ENCODE measurements at places on chromosomes 4 and X.

DNA sequence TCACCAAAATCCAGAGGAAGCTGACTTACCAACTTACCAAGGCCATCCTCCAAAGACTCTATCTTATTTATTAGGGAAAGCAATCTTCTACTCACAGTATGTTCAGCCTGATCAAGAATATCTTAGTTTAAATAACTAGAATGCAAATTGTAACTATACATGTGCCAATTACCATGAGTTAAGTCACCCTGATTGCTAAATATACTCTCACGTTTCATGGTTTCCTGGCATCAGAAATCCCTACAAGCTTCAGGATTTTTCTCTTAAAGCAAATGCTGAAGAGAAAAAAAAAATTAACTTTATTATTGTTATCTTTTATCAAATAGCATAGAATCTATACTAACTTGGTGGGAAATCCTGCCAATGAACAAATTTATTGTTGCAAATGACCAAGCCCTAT lies 63.0 kb upstream of the MXD4 start:
- no peak for DNase-seq

DNA sequence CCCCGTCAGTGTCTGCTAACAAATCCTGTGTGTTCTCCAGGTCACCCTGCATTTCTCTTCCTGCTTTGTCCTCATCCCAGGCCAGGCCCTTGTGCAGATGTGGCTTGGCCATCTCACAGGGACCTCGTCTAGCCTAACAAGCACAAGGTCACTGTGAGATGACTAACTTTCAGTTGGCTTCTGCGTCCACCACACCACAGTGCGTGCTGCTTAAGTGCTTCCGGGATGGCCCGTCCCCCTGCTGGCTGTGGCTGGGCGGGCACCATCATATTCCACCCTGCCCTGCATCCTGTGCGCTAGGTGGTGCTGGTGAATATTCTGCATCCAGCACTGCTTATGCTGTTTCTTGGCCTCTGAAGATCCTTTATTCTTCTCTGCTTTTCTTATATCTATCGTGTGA lies 33.8 kb downstream of the RBBP7 start:
- no peak for DNase-seq

- DNase-seq, result no peak
These were observed 394.0 kb upstream of the IGFBP7 start for GRCh38 chr4:57504139-57504538.

DNA sequence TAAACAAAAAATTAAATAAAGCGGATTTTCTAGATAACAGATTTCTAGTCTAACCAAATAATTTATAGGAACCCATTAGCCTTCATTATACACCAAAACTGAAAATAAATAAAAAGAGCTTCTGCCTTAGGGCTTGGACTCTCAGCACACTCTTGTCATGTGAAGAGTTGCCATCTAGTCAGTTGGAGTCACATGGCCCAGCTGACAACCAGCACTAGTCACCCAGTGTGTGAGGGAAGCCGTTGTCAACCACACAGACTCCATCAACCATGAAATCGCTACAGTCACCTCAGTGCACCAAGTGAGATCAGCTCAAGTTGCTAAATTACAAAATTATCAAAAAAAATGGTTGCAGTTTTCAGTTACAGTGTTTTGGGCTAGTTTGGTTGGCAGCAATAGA lies 470.0 kb downstream of the GASK1B start:
- no peak for DNase-seq

DNA sequence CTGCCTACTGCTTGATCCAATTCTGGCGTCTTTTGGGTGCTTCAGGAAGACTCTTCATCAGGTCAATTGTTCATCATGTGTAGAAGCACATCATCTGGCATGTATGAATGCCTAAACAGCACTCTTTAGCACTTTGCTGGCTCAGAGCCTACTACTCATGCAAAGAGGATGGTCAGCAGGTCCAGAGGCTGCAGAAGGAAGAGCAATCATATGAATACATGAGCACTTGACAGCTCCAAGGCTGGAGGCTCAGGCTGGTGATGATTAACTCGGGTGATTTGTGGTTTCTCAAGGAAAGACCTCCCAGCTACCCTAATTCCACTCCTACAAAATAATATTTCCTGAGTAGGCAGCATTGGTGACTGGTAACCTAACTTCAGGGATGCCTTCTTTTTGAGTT lies 103.8 kb upstream of the CXCL13 start:
- DNase-seq, result no peak

GRCh38 chr4:168541266-168541953 lies 44.6 kb downstream of the PALLD start:
- no peak for DNase-seq

- no peak for DNase-seq
These were observed at the start of gene DGKQ for GRCh38 chr4:973431-974397. DGKQ (minus strand) TSS chr4:973569; CDS start chr4:973482, 87 bp downstream.

DNA sequence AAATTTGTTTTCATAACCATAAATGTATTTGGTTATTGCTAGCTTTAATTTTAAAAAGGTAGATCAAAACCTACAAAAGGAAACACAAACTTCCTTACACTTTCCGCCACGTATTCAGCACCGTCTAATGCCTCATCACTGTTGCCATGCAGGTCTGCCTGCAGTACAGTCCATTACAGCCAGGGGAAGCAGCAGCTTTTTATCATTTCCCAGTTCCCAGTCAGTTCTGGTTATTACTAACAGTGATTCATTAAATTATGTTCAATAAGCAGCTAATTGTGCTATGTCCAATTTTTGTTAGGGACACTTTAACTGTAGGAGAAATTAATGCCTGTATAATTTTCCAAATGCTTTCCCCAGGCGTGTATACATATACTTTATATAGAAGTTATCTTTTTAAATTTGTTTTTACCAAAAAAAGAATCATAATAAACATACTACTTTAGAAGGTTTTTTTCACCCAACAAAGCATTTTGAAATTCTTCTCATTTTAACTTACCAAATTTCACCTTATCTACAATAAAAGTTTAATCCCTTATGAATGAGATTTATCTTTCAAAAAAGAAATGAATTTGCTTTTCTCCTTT lies 93.3 kb downstream of the ANXA3 start:
- no peak for DNase-seq

- DNase-seq, result no peak
These were observed 959 bp downstream of the BRS3 start for GRCh38 chrX:136488706-136489105.

DNA sequence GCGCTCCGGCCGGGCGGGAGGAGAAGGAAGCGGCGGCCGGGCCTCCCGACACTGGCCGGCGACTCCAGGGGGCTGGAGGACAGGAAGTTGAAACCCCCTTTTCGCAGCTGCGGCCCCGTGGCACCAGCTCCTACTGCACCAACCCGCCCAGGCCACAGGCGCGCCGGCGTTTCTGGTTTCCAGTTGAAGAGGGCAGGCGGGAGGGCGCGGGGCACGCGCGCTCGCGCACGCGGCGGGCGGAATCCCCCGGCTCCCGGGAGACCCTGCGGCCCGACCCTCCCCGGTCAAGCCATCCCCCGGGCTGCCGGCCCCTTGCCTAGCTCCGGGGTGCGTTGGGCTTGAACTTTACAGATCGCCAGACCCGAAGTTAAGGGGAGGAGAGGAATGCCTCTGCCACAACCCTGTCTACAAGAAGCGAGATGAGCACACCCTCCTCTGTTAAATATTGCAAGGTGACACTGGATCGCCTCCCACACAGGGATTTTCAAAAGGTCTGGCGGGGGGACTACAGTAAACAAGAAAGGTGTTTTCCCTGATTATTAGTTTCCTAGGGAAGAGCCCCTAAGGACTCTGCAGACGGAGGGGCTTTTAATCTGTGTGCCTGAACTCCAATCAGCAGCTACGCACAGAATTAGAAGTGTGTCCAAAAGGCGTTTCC lies 1.4 kb downstream of the ELOVL6 start:
- no peak for DNase-seq

DNA sequence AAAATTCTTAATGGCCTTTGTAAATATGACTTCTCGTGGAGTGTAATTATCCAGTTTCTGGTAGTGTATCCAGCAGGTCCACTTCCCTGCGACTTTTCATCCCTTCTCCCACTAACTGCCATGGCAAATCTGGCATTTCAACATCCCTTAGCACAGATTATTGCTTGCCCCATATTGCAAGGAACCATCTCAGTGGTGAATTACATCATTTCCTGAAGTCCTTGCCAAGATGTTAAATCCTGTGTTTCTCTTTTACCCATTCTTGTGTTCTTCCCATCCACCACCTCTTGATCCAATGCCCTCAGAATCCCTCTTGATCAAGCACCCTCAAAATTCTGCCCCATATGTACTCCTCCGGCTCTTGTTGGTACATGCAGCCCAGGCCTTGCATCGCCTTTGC lies 88.1 kb upstream of the ZNF81 start:
- no peak for DNase-seq

DNA sequence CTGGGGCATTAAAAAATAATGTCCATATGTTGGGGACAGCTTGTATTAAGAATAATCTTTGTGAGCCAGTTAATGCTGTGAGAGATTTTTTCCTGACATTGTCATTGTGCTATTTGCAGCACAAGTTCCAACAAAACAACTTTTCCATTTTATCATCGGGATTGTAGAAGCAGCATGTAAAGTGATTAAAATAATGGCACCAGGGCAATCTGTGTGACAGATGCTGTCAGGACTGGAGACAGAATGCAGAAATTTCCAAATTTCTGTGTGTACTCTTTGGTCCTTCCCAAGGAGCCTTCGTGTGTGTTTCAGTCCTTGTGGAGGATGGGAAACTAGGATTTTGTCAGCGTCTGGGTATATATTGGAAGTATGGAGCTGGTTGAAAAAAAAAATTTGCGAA lies 101.5 kb upstream of the LIMCH1 start:
- no peak for DNase-seq

- no peak for DNase-seq
These were observed 2.9 kb downstream of the TMEM129 start for GRCh38 chr4:1718095-1718850.

DNA sequence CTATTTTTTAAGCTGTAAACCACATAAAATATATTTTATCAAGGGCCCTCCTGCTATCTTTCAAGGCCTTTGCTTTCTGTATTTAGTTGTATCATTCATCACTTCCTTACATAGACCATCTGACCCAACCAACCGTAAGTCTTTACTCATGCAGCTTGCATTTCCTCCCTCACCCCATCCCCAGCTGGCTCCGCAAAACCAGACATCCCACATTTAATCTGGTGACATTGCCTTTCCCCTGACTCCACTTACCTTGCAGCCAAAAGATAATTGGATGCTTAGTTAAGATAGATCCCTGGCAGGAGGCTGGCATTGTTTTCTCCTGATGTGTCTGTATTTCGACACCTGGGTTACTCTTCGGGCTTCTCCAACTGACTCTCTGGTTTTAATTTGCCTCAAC lies 183.7 kb upstream of the LDB2 start:
- no peak for DNase-seq

GRCh38 chr4:137394018-137394417 lies 138.3 kb downstream of the PCDH18 start:
- no peak for DNase-seq

DNA sequence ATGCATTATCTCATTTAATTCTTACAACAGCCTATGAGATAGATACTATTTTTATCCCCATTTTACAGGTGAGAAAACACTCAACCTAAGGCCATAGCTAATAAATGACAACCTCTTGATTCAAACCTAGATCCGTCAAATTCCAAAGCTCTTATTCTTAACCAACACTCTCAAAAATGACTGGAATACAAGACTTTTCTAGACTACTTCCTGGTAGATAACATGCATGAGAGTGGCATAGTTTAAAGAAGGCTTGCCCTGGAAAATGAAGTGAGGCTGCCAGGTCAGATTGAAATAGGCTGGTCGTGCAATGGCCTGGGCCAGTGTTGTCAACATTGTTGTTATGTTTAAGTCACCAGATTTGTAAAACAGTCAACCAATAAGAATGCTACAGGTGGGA lies 86.6 kb downstream of the DNAAF6 start:
- DNase-seq, result no peak

DNA sequence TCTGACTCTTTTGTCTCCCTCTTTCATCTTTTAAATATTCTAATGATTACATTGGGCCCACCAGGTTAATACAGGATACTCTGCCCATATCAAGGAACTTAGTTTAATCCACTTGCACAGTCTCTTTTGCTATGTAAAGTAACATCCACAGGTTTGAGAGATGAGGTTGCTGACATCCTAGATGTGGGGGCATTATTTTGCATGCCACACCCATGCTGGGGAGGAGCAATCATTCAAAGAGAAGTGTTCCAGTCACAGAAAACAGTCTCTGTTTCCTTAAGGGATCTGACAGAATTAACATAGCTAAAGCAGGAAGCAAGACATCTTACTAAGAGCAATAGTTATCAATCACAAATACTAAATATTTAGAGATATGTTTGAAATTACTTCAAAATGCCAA lies 11.5 kb upstream of the TRAM1L1 start:
- DNase-seq, result no peak

DNA sequence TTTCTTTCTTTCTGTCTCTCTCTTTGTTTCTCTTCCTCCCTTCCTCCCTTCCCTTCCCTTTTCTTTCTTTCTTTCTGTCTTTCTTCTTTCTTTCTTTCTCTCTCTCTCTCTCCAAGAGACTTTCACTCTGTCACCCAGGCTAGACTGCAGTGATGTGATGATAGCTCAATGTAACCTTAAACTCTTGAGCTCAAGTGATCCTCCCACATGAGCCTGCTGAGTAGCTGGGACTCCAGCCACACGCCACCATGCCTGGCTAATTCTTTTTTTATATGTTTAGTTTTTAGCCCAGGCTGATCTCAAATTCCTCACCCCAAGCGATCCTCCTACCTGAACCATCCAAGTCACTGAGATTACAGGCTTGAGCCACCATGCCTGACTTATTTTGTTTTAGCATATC lies 64.3 kb upstream of the EMCN start:
- DNase-seq, result no peak

- DNase-seq, result no peak
These were observed 11.8 kb upstream of the PGK1 start for GRCh38 chrX:78092296-78092695.

- no peak for DNase-seq
These were observed 139.6 kb downstream of the AMMECR1 start for GRCh38 chrX:110178179-110178865.

DNA sequence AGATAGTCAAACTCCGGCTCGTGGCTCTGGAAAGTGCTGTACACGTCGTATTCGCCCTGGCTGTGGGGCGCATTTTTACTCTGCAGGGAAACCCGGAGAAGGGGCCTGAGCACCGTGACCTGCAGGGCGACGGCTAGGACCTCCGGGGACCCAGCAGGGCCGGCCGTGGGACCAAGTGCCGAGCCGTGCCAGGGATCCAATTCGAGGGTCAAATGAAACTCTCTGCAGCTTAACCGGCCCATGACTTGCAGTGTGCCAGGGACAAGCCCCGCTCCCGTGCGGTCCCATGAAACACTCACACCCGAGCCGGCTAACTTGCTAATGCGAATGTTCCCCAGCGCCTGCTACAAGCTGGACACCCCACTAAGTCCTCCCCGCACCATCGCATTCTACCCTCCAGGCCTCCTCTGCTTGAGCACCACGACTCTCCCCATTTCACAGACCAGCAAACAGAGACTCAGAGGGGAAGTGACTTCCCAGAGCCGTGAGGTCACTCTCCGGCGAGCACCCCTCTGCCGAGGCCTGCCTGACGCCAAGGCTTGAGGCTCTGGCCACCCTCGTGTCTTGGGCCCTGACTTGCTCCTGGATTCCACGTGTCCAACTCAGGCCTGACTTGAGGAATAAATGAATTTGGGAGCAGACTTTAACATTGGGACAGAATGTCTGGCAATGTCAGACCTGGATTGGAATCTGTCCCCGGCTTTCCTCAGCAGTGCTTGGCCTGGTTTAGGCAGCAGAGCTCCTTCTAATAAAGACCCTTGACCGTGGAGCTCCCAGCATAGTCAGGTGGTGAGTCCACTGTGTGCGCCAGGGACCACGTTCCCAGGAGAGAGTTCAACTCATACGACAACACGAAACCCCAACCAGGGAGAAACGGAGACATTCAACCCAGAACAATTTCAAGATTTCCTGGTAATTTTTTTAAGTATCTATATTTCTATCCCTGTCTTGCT lies 93.6 kb downstream of the PPP2R2C start:
- no peak for DNase-seq
